ENCODE measurements at places on chromosomes 5 and 9.

DNA sequence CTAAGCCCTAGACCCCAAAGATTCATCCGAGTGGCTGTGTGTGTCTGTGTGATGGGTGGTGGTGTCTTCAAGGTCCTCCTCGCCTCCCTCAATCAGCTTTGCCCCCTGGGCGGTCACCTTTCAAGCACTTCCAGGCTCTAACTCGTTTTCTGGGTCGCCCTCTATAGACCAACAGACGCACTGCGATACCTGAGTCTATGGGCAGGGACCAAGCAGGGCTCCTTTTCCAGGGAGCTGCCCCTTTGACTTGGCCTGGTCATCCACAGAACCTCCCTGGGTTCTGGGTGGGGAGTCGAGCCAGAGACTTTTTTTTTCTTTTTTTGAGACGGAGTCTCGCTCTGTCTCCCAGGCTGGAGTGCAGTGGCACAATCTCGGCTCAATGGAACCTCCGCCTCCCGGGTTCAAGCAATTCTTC lies 1.1 kb downstream of the SLC27A4 start:
- no peak for DNase-seq

GRCh38 chr9:97850746-97851445 lies 2.1 kb upstream of the FOXE1 start:
- no peak for DNase-seq

- no peak for DNase-seq
Measured at GRCh38 chr9:99398241-99398640, 176.2 kb downstream of the SEC61B start.

DNA sequence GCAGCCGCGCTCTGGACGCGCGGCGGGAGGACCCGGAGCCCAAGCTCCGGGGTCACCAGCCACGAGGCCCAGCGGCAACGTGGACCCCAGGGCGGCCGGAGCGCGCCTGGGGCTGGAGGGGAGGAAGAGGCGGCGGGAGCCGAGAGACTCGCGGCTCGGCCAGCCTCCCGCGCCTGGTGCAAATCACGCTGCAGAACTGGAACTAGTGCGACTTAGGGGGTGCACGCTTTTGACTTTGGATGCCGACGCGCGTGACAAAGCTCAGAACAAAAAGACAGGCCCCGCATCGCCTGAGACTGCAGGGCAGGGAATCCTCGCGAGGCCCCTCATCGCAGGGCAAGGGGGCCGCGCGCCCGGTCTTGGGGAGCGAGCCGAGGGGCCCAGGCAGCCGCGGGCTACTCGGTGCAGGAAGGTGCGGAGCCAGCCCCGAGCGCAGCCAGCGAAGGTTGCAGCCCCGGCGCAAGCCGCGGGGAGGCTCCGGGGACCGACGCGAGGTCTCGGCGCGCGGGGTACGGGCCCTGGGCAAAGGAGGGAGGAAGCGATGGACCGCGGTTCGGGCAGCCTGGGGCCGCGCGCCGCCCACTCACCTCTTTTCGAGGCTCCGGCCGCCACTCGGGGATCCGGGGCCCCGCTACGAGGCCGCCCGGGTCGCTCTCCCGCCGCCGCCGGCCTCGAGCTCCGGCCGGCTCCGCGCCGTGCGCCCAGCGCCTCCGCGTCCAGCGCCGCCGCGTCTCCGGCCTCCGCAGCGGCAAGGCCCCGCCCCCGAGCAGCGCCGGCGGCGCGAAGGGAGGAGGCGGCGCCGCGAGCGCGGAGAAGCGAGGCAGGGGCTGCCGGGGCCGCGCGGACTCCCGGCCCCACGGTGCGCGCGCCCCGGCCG lies at the start of gene GOLM1:
GOLM1 (minus strand) TSS at position 735 of the 877 bp plus-strand sequence. CDS start 20,238 bp downstream, outside the sequence.
- DNase-seq, result no peak

DNA sequence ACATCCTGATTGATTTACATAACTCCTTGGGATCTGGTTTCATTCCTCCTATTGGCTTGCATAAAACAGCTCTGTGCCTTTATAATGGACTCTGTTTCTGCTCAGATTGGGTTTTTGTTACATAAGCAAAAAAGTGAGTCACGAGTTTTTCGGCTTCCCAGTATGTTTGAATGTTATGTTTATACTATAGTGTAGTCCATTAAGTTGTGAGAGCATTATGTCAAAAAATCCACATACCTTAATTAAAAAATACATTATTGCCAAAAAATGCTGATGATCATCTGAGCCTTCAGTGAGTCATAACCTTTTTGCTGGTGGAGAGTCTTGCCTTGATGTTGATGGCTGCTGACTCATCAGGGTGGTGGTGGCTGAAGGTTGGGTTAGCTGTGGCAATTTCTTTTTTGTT lies 144.6 kb downstream of the CCDC171 start:
- DNase-seq, result peak; percentile 87
